ENCODE measurements at places on chromosomes 1 and 21. TPM values are rescaled to one million over a fixed set of nuclear protein-coding genes. Genes with fewer than 3 reads are reported as not detected.

IRF6 gene
- 2.4 TPM for total RNA-seq

CRYAA gene
- not detected for total RNA-seq

PRDM16 gene
- total RNA-seq: not detected

PPFIA4 gene
- 0.17 TPM for total RNA-seq

OLFM3 gene
- total RNA-seq: not detected

RSPO1 gene
- total RNA-seq: not detected

C1orf116 gene
- total RNA-seq: 0.17 TPM

MAEL gene
- total RNA-seq: not detected

GRCh38 chr1:245458761-245459174 is 304.0 kb downstream of the KIF26B start:
- no peak for DNase-seq

DNA sequence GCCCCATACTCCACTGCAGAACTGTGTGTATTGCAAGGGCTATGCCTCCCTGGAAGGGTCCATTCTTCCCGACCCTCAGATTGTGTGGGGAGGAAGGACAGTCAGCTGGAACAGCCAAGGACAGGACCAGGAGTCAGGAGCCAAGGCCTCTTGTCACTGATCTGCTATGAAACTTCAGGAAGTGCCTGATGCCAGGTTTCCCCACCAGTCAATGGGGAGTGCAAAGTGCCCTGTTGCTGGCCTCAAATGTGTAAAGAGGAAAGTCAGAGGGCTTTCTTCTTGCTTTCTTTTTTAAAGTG is 168.8 kb downstream of the GRIK3 start:
- no peak for DNase-seq

DNA sequence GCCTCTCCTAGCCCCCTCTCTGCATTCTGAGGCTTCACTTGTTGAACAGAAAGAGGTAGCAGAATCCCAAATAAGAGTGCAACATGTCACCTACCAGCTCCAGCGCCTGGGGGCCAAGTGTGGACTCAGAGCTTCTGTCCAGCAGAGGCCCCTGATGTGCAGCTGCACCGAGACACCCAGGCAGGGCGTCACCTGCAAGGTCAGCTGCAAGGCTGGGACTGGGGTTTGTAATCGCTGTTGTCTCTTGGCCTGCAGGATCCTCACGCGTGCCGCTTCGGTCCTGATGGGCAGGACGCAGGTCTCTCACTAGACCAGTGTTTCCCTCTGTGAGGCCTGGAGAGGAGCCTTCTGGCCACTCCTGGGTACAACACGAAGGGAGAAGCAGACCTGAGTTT is 4.3 kb upstream of the SLX9 start:
- DNase-seq: no peak

GRCh38 chr1:43585557-43585956 is 54.9 kb downstream of the PTPRF start:
- no peak for DNase-seq

- peak; percentile 80 for DNase-seq
Observed at GRCh38 chr1:79197421-79197820, 190.9 kb upstream of the ADGRL4 start.

- no peak for DNase-seq
Observed at GRCh38 chr1:235287208-235287882, 40.6 kb downstream of the ARID4B start.

- no peak for DNase-seq
Observed at GRCh38 chr1:241857131-241857530, 9.1 kb downstream of the EXO1 start.

DNA sequence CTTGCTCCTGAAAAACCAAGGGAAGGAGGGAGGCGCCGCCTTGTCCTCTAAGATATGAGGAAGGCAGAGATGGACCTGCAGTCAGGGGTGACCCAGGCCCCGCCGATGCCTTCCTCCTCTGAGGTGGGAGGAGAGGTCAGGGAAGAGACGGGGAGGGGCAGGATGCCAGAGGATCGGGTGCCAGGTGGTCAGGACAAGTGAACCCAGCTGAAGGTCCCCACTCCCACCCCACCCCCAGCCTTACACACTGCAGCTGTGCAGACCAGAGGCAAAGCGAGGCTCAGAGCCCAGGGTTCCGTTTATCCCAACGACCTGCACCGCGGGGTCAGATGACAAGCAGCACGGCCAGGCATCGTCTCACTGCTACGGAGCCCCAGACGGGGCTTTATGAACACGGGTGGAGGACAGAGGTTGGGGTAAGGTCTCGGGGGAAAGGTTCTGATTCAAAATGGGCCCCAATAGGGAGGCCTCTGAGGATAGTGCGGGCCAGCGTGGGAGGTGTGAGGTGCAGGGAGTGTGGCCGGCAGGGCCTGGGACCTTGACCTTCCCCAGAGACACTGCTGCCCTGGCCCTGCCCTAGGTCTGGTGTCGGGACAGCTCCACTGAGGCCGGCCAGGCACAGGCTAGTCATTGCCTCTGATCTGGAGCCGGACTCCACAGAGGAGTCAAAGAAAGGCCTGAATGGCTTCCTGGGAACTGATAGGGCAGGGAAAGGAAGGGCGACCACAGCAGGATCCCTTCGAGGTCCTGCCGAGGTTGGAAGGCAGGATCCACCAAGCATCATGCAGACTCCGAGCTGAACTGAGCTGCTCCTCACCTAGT is 112.4 kb downstream of the WDR4 start:
- no peak for DNase-seq

- no peak for DNase-seq
Observed at GRCh38 chr1:89839516-89839915, 18.7 kb downstream of the LRRC8D start.

DNA sequence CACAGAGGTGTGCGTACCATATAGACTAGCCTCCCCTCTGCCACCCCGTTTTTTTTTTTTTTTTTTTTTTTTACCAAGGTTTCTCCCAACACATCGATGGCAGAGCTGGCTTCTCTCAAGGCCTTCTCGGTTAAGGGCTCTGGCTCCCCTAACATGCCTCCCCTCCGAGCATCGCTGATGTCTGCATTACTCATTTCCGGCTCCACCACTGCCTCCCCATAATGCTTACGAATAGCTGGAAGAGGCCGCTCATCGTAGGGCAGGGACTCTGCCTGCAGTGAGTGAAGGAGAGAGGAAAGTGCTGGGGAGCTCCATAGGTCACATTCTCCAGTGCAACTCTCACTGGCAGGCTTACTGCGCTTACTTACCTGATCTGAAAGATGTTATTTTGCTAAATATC is 20.6 kb downstream of the CEP104 start:
- DNase-seq: peak; percentile 74

- DNase-seq: peak; percentile 43
Observed at GRCh38 chr1:21299780-21300395, 9.6 kb upstream of the ECE1 start.

DNA sequence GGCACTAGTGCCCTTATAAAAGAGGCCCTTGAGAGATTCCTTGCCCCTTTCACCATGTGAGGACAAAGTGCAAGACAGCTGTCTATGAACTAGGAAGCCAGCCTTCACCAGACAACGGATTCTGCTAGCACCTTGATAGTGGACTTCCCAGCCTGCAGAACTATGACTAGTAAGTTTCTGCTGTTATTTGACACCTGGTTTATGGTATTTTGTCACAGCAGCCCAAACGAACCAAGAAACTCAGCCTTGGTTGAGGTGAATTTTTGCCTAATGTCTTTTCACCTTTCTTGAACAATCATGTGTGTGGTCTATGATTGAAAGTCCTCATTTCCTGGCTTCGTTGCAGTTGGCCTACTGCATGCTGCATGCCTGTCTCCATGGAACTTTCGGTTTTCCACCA is 302.2 kb downstream of the GRIK1 start:
- no peak for DNase-seq

DNA sequence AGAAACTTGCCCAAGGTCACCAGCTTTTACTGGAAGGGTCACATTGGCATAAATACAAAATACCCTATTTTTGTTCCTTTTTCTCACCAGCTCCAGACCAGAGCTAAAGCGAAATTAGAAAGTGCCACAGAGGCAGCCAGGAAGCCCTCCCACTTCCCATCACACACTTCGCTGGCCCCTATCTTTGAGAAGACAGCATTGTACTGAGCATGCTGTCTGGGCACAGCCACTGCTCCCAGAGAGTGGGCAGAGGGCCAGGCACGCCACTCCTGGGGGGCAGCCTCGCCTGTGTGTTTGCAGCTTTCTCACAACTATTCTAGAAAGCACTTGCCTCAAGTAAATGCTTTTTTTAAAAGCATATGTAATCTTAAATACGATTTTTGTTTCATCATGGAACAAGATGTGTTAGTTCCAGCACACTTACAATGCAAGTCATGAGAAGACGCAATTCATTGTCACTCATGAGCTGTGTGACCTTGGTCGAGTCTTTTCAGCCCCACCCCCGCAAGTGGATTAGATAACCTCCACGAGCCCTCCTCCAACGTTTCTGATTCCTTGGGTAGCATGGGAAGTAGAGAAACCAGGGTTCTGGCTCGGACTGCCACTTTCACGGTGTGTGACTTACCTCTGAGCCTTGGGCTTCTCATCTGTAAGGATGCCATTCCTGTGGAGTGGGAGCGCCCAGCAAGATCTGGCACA is 25.7 kb upstream of the EPHA8 start:
- DNase-seq: no peak

GRCh38 chr1:4075436-4076225 is 175.6 kb upstream of the C1orf174 start:
- no peak for DNase-seq

DNA sequence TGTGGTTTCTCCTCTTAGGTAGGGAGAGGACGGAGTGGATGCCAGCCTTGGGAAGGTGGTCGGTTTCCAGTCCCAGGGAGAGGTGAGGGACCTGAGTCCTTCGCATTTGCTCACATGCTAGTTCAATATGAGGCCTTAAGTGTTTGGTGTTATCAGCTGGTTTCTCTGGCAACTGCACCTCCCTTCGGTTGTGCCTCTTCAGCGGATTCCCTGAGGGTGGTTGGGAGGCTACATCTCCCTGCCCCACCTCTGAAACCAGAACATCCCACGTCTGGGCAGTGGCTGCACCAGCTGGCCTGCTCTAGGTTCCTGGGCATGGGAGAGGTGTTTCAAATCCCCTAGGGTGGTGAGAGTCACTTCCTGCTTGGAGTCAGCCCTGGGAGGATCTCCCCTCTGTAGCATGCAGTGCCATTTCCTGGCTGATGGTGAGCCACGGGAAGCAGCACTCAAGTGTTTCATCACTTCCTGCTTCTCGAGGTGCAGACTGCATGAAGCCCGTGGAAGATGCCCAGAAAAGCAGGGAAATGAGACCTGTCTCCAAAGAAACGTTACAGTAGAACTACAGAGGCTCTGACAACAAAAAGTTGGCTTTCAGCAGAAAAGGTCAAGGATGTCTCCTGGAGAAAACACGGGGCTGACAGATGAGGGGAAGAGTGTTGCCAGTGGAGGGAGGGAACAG is 4.5 kb downstream of the TMEM125 start:
- peak; percentile 84 for DNase-seq

All from dermis blood vessel endothelial cell (primary cell).